Activated T-cell treated with anti-CD3 and anti-CD28 coated beads, Interleukin-2, amount 50 U/mL, for 4 hours (primary cell): ENCODE measurements at places on chromosomes 16 and 17. TPM values are rescaled to one million over a fixed set of nuclear protein-coding genes. Genes with fewer than 3 reads are reported as not detected.

GRCh38 chr17:3723556-3724377 is at the start of gene HASPIN:
Gene HASPIN, plus strand, starts transcription at chr17:3723903. Its CDS starts 33 bp downstream, at chr17:3723936.
- DNase-seq: peak; percentile 92

- no peak for DNase-seq
Observed at GRCh38 chr17:78172249-78173051, 4.1 kb downstream of the SYNGR2 start.

GRCh38 chr16:56670620-56670934 is 963 bp downstream of the MT1H start:
- no peak for DNase-seq

DNA sequence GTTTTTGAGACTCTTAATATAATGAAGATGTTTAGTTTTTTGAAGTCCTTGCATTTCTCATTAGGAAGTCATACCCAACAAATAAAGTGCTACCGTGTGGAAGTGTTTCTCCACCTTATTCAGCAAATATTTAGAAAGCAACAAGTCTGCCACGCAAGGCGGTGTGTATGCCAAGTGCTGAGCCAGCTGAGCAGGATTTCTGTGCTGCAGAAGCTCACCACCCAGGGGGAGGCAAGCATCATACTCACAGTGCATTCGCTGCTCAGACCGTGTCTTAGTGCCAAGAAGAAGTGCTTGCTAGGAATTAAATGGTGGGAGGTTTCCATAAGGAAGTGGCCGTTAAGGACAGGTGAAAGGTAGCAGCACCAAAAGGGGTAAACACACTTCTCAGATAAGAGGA is 111.2 kb downstream of the ARHGAP44 start:
- DNase-seq: no peak

The ADAP2 gene
- total RNA-seq: 0.95 TPM
